ENCODE measurements at places on chromosomes 2 and 18.

DNA sequence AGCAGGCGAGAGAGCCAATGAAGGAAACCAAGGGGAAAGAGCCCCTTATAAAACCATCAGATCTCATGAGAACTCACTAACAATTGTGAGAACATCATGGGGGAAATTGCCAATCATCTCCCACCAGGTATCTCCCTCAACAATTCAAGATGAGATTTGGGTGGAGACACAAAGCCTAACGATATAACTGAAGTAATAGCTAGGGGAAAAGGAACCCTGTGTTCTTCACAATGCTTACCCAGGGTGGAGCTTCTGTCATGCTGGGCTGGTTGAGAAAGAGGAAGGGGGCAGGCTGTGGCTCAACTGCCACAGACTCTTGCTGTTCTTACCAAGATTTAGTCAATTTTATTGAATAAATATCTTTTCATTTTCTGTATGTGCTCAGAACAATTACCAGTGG lies 392.1 kb upstream of the HS6ST1 start:
- no peak for DNase-seq

GRCh38 chr18:44896846-44897245 lies 216.2 kb downstream of the SETBP1 start:
- no peak for DNase-seq

DNA sequence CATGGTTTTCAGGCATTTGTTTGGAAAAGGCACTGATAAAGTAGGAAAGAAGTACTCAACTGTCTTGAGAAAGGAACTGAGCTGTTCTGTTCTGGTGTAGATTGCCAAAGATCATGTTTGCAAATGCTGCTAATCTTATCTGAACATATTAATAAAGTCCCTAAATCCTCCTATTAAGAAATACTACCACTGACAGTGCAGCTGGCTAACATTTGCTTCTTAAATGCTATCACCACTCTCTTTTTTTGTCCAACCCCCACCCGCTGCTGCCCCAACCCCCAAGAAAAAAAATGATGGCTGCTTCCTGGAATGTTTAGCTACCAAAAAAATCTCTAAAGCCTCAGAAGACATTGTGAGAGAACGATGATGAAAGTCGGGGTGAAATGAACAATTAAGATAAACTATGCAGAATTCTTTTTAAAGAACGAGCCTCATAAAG lies 130.7 kb downstream of the CCBE1 start:
- DNase-seq, result no peak

- DNase-seq, result no peak
These were observed 122.8 kb upstream of the DOCK10 start for GRCh38 chr2:225165052-225165451.

GRCh38 chr2:51650769-51651168 lies 618.8 kb upstream of the NRXN1 start:
- no peak for DNase-seq

GRCh38 chr2:139836769-139837168 lies 1056.6 kb upstream of the NXPH2 start:
- no peak for DNase-seq

All from stimulated activated CD4-positive, alpha-beta T cell treated with anti-CD3 and anti-CD28 coated beads, Interleukin-1b, Interleukin-23, amount 100 ng/mL, for 48 hours (primary cell).